Caco-2 (cell line): ENCODE measurements at places on chromosomes 6 and 20.

- no peak overlapping the region for H3K4me3 ChIP-seq
- H3K27me3 ChIP-seq = no peaks in the 10 kb centered on the region
These were observed 65.0 kb downstream of the QRSL1 start for GRCh38 chr6:106694343-106694742.

DNA sequence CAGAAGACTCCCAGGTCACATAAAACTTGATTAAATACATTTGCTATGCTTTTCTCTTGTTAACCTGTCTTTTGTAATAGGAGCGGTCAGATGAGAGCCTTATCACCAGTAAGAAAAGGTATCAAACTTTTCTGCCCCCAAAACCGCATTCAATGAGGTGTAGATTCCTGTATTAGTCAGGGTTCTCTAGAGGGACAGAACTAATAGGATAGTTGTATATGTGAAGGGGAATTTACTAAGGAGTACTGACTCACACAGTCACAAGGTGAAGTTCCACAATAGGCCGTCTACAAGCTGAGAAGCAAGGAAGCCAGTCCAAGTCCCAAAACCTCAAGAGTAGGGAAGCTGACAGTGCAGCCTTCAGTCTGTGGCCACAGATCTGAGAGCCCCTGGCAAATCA lies 32.7 kb downstream of the PTPRK start:
- DNase-seq = no peak
- H3K4me1 ChIP-seq = peaks cover 15% of the 10 kb centered on the region
- H3K27me3 ChIP-seq = no peaks in the 10 kb centered on the region
- no peak overlapping the region for H3K4me3 ChIP-seq
- no peaks in the 10 kb centered on the region for H3K36me3 ChIP-seq

- no peak overlapping the region for H3K4me3 ChIP-seq
- no peaks in the 10 kb centered on the region for H3K4me1 ChIP-seq
- no peak for DNase-seq
- H3K27ac ChIP-seq = no peak overlapping the region
These were observed 275.0 kb downstream of the CBLN4 start for GRCh38 chr20:55730321-55730720.

GRCh38 chr20:46341074-46342009 lies 33.0 kb upstream of the CDH22 start:
- no peak overlapping the region for H3K4me3 ChIP-seq
- no peak overlapping the region for H3K27ac ChIP-seq
- no peaks in the 10 kb centered on the region for H3K4me1 ChIP-seq
- no peak for DNase-seq
